ENCODE measurements at places on chromosomes 6 and 20.
A peak's percentile ranks its signal among the peaks of the same experiment; 100 is the strongest.

DNA sequence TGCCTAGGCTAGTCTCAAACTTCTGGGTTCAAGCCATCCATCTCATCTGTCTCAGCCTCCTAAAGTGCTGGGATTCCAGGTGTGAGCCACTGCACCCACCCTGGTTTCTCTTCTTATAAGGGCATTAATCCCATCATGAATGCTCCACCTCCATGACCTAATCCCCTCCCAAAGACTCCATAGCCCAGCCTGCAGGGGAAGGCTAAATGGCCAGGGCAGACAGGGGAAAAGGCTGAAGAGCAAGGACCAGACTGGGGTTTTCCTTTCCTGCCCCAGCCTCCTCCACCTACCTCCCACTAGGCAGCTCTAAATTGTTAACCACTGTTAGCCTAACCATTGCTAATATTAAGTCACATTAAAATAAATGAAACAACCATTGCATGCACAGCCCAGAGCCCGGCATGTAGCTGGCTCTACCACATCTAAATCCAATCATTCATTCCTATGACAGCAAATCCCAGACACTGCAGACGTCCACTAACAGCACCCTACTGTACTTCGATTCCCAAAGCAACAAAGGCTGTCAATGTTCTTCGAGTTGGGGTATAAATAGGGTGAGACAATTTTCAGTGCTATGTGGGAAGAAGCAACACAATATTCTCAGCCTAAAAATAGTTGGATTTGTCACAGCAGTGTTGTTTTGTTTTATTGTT is 243.2 kb upstream of the ARID1B start:
- DNase-seq: no peak

- DNase-seq: no peak
Observed at GRCh38 chr6:128932061-128932460, 49.1 kb downstream of the LAMA2 start.

- DNase-seq: no peak
Observed at GRCh38 chr6:119162134-119162775, 83.8 kb upstream of the FAM184A start.

DNA sequence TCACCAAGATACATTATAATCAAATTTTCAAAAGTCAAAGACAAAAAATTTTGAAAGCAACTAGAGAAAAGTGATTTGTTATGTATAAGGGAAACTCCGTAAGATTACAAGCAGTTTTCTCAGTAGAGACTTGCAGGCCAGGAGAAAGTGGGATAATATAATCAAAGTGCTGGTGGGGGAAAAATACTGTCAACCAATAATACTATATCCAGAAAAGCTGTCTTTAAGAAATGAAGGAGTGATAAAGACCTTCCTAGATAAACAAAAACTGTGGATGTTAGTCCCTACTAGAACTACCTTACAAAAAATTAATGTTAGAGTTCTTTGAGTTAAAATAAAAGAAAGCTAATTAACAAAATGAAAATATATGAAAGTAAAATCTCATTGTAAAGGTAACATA is 79.7 kb downstream of the SYNE1 start:
- no peak for DNase-seq

DNA sequence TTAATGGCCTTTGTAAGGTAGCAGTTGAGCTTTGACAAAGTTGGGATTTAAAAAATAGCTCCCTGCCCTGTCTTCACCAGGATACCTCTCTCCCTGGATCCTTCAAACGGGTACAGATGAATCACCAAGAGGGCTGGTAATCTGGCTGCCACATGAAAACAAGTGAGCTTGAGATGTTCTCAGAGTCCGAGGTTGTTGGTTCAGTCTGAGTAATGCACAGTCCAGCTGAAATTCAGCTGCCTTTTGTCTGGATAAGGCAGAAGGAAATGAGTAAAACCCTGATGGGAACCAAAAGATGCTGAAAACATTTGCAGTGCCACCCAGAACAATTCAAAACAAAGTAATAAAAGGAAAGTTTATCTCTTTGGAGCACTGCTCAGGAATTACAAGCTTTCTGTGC is 86.8 kb downstream of the GJA1 start:
- no peak for DNase-seq

DNA sequence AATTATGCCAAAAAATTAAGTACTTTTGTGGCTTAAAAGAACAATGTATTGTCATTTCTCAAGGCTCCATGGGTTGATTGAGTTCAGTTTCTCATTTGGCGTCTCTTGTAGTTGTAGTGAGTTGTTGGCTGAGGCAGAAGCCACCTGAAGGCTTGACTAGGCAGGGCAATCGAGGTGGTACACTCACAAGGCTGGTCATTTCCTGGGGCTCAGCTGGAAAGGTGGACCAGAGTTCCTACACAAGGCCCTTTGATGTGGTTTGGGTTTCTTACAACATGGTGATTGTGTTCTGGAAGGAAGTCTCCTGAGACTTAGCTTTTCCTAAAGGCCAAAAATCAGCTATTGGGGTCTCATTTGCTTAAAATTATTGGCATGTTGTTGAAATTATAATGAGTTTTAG is 22.6 kb downstream of the MAS1 start:
- no peak for DNase-seq

DNA sequence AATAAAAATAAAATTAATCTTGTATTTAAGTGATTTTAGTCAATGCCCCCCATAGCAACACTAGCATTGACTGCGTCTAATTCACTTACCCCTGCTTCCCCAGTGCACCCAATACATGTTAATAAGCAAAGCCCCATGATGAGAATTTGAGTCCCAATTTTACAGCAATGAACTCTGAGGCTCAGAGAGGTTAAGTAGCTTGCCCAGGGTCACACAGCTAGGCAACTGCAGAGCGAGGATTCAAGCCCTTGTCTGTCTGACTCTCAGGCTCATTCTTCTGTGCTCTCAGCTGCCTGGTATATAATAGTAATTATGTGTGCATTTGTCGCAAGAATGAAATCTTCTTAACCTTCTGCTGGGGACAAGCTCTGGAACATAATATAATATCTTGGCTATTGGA is 8.5 kb downstream of the PABPC1L start:
- DNase-seq: no peak

DNA sequence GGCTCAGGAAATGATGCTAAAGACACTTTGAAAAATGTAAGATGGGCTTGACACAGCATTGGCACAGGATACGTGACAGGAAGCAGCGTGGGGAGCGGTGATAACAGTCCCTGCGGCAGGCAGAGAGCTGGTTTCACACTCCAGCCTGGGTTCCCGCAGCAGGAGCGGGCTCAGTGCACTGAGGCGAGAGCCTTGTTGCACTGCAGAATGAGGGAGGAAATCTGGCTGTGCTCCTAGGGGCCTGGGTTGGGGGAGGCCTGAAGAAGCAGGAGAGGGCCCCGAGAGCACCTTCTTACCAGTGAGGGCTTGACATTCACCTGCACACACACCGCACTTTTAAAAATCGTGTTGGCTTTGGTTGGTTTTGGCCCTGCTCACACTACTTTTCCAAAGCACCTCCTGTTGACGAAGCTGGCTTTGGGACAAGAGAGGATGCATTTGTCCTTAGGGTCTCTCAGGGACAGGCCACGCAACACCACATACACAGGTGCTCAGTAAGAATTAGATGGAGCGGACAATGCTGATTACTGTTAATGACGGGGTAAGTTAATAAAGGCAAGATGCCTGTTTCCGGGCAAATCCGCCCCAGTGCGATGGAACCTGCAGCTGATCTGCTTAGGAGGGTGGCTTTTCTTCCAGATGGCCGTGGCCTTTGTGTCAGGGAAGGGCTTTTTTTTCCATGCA is 49.4 kb upstream of the ARMC2 start:
- DNase-seq: peak; percentile 45

DNA sequence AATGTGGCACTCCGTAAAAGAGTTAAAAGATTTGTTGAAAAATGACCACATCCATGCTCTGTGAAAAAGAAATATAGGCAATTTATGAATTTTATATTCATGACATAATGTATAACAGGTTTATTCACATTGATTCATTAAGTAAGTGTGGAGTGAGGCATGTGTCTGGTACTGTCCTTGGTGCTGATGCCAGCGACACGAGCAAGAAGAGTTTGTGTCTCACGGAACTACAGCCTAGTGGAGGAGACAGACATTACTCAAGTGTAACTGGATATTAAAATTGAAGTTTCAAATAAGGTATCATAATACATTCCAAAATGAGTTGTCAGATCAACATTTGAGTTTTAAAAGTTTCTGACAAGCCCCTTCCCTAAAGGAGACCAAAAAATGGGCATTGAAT is 158.2 kb upstream of the PRND start:
- DNase-seq: no peak

- no peak for DNase-seq
Observed at GRCh38 chr6:145838305-145838704, 23.7 kb upstream of the FBXO30 start.

GRCh38 chr20:21435576-21435975 is 38.2 kb upstream of the NKX2-4 start:
- DNase-seq: no peak

GRCh38 chr6:11953641-11954040 is 58.5 kb upstream of the HIVEP1 start:
- no peak for DNase-seq

DNA sequence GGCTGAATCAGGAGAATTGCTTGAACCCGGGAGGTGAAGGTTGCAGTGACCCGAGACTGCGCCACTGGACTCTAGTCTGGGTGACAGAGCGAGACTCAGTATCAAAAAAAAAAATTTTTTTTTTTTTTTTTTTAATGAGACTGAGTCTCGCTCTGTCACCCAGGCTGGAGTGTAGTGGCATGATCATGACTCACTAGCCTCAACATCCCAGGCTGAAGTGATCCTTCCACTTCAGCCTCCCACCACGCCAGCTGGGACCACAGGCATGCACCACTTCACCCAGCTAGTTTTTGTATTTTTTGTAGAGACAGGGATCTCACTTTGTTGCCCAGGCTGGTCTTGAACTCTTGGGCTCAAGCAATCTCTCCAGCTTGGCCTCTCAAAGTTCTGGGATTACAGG is 53.3 kb downstream of the MYO6 start:
- no peak for DNase-seq

DNA sequence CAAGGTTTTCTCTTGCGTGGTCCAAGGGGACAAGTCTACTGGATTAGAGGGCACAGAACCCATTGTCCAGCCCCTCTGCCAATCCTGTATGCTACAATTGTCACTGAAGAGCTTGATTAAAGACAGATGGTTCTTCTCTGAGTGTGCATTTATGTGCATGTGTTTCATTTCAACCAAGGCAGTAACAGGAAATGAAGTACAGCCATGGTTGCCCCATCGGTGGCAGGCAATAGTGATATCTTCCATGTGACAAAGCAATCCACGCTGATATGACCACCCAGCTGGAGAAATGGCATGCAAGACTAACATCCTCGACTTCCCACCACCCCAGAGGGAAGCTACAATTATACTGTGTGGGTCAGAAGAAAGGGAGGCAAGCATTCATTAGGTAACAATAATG is 85.5 kb downstream of the UNC5CL start:
- DNase-seq: no peak

DNA sequence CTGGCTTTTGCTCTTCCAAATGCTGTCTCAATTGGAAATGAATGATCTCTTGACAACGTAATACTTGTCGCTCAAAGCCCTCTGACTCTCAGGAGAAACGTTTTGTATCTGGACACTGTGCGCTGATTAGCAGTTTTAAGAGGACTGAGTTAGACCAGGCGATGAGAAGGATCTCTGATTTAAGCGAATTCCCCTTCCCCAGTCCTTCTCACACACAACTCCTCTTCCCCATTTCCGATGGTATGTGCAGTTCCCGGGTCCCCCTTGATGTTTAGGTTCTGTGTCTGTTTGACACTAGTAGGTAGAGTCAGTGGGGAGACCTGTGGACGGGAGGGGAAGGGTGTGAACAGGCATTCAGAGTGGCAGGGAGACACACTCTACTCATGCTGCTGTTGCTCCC is 2.5 kb downstream of the ZDHHC14 start:
- no peak for DNase-seq

DNA sequence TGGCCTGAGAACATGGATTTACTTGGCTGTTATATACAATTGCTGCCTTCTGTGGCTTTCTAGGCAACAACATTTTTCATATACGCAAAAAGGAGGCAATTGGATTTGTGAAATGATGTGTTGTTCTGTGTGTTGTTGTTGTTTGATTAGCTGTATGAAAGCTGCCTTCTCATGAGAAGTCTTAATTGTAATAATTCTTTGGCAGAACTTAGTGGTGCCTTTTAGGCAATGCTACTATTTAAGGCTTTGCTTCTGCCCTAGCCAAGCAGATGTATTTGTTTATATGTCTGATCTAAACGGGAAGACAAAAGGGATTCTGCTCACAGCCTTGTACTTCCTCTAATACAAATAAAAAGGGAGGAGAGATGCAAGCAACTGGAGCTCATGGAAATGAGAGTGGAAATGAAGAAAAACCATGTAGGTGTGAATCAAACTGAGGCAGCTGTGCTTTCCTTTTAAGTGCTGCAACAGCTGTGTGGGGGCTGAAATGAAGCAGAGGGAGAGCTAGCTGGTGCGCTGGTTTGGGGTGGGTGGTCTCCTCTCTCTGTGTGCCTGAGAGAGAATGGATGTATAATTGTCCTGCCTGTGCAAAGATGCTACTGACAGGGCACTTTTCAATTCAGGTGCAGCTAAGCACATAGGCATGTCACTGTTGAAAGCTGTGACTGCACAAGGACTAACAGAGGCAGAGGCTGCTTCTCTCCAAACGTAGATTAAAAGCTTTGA is 386.9 kb upstream of the MAN1A1 start:
- no peak for DNase-seq

- no peak for DNase-seq
Observed at GRCh38 chr6:52019881-52020280, 67.5 kb downstream of the PKHD1 start.

DNA sequence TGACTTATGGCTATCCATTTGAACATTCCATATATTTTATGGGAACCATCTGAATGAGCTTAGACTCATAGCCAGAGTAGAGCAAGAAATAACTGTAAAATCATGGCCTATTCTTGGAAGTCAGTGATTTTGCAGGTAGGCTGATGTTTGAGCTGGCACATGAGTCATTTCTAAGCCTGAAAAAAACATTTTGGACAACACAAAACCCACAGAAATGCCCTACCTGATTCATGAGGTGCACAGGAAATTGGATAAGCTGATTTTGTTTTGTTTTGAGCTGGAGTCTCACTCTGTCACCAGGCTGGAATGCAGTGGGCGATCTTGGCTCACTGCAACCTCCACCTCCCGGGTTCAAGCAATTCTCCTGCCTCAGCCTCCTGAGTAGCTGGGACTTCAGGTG is 443.0 kb downstream of the PKHD1 start:
- DNase-seq: no peak

- DNase-seq: no peak
Observed at GRCh38 chr6:13931797-13932402, 7.1 kb downstream of the RNF182 start.

- DNase-seq: no peak
Observed at GRCh38 chr6:15672818-15673217, 10.0 kb upstream of the DTNBP1 start.

All from activated T-cell treated with anti-CD3 and anti-CD28 coated beads, Interleukin-2, amount 50 U/mL, for 72 hours (primary cell).